ENCODE measurements at places on chromosomes 7 and 10.

DNA sequence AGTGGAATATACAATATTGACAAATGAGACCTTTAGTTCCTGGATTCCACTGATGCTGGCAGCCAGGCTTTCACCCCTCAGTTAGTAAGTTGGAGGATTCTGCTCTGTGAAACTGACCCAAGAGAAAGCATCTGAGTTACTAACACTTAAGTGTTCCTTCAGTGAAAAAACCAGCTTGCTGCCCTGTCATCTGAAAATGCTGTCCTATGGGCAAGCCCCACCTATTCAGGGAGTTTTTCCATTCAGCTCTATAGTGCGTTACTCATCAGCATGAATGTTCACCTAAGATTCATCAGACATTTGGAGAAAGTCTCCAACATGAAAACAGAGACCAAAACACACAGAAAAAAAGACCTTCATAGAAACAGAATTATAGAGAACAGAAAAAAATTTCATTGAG, 37.9 kb downstream of the PRPF18 start:
- no peak for DNase-seq

DNA sequence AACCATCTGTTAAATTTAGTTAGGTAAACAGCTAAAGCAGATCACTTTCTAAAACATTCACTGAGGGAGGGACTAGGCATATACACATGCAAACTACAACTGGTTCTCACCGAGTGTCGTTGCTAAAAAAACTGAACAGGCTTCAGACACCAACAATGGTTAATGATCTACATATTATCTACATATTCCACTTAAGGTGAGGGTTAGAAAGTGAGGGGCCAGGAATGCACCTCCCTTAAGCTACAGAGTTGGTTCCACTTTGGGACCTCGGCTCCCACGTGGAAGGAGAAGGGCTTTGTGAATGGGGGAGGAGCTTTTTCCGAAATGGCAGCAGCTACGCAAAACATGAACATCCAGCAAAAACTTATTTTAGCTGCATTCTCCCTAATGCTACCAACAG, 5.8 kb downstream of the CTBP2 start:
- DNase-seq = no peak

DNA sequence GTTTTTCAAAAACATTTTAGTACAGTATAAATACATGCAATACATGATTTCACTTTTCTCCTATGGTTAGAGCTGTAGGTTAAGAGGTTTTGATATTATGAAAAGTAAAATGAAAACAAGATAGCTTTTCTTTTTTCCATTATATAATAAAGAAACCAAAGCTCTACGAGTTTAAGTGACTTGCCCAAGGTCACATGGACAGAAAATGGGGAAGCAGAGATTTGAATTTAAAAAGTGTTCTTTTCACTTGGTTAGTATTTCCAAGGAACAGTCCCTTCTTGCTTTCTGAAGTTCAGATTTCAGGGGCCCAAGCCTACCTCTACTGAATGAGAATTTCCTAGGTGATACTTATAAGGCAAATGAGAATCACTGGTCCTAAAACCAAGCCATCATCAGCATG, 13.2 kb upstream of the MAP3K8 start:
- no peak for DNase-seq

DNA sequence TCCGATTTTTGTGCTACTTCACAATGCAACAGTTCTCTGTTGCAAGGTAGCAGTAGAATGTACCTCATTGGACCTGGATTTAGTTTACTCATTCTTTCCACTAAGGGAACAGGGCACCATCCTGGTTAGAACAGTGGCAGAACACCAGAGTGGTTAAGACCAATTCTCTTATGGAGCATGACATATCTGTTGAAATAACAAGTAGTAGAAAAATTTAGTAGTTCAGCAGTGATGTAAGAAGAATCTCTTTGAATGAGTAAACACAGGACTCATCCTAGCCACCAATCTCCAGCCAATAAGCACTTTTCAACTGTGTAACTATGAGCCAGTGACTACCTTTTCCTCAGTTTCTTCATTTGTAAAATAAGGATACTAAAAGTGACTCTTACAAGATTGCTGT, 2.4 kb downstream of the ANKRD22 start:
- no peak for DNase-seq

GRCh38 chr7:150897502-150898474, 45.5 kb downstream of the AOC1 start:
- no peak for DNase-seq

GRCh38 chr10:6535156-6535764, 44.8 kb downstream of the PRKCQ start:
- no peak for DNase-seq
